ENCODE measurements at places on chromosomes 13 and 19. TPM values are rescaled to one million over a fixed set of nuclear protein-coding genes. Genes with fewer than 3 reads are reported as not detected.

- peak; percentile 75 for DNase-seq
Observed at GRCh38 chr13:114099191-114099590, 33.2 kb downstream of the RASA3 start.

DNA sequence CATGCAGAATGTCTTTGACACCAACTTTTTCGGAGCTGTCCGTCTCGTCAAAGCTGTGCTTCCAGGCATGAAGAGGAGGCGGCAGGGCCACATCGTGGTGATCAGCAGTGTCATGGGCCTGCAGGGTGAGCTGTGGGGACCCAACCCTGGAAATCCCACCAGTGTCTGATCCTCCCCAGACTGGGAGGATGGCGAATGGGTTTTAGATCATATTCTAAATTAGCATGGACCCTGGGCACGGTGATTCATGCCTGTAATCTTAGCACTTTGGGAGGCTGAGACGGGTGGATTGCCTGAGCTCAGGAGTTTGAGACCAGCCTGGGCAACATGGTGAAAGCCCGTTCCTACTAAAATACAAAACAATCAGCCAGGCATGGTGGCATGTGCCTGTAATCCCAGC lies 5.5 kb downstream of the RDH8 start:
- DNase-seq: no peak

GRCh38 chr13:32895296-32895695 lies 120.9 kb upstream of the KL start:
- DNase-seq: no peak

- peak; percentile 93 for DNase-seq
Observed at GRCh38 chr19:38852231-38853044, 2.7 kb upstream of the HNRNPL start.

The CD209 gene
- total RNA-seq: 1.6 TPM

DNA sequence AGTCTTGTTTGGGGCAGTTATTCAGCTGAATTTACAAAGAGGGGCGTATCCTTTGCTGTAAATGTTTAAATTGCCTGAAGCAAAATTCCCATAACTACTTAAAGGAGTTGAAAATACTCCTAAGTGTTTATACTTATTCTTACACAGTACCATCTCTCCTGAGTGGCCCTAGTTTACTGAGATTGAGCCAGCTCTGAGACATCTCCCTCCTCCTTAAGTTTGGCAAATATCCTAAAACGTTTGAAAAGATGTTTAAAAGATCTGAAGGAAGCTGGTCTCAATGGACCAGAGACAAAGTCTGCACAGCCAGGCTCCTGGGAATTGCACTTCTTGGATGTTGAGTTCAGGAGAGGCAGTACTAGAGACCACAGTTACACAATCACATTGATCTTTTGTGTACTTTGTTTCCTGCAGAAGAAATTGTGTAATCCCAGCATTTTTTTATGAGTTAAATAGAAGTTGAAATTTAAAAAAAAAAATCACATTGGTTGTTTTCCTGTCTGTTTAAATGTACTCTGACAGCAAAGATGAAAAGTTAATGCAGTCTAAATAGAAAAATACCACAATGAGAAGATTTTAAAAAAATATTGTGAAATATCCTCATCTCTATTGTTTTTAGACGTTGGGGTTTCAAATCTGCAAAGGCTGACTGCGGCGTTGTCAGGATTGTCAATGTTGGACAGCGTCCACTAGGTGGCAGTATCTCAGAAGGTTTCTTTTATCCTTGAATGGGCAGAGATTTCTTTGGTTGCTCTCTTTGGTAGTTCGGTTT lies 20.7 kb downstream of the TNFSF11 start:
- DNase-seq: no peak

- no peak for DNase-seq
Observed at GRCh38 chr13:38821770-38822551, 135.1 kb downstream of the FREM2 start.

DNA sequence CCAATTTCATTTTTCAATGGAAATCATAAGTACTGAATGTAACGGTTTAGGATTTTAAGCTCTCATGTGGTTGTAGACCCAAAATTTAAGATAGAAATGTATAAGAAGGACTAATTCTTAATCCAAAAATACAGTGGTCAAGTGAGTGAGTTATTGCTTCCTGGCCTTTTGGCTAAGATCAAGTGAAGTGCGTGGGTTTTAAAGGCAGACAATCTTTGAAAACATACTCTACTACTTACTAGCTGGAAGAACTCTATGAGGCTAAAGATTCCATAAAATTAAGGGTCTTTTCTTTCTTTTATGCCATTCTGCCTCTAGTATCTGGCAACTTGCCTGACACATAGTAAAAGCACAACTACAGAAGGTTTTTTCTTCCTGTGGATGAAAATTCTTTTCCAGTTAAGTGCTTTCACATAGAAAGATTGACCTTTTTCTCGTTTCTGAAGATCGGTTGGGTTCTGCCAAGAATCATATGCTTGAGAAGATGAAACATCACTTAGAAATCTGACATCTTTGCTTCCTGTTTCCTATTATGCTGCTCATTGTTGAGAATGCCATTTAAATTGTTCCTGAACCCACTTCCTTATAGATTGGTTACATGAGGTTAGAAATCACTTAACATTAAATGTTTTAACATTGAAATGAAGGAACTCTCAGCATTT lies 26.4 kb upstream of the SCEL start:
- no peak for DNase-seq

- no peak for DNase-seq
Observed at GRCh38 chr19:11064831-11065303, 24.4 kb upstream of the LDLR start.

The CEACAM1 gene
- total RNA-seq: 16.9 TPM

GRCh38 chr19:18014197-18014596 lies 6.2 kb downstream of the ARRDC2 start:
- no peak for DNase-seq

The KIR3DL3 gene
- total RNA-seq: not detected

DNA sequence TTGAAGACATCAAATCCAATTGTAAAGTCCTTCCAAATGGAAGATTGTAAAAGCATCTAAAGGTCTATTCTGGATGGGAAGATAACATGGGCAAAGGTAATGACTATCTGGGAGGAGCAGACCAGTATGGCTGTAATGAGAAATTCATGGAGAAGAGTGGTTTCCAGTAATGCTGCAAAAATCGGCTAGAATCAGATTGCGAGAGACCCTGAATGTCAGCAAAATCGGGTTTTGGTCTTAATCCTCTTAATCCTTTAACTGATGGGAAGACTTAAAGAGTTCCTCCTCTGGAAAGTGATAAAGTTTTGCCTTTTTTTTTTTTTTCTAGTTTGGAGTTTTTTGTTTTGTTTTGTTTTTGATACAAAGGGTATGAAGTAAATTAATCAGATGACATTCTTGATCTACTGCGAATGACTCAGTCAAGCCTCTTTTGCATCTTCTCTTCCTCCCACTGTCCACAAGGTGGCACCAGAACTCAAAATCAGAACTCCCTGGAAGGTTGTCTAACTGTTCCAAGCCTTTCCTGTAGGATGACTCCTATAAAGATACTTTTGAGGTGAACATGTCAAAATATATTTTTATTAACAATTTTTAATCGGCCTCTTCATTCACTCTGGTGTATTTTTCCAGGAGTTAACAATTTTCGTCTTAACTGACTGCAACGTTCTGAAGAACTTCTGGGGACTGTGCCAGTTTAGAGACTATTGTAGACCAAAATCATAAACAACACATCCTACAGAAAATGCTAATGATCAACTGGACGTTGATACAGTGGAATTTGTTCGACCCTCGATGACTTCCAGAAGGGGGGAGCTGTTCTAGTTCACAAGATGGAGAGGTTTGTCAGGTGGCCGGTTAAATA lies 213.3 kb upstream of the MIR17HG start:
- no peak for DNase-seq

- no peak for DNase-seq
Observed at GRCh38 chr19:39247701-39248664, 673 bp downstream of the IFNL4 start.

DNA sequence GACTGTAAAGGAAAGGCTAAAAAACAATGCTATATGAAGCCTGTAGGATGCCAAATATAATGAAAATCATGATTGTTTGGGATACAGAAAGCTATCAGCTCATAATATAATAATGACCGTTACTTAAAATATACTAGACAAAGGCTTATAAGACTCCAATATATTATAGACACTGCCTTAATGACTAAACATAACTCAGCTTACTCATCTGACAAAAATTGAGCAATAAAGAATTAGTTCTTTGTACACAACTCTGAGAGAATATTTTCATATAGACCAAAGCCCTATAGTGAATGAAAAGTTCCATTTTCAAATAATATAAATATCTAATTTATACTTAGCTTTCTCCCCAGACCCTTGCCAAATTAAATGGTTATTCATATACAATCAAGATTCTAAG lies 283.3 kb downstream of the DIAPH3 start:
- DNase-seq: no peak

DNA sequence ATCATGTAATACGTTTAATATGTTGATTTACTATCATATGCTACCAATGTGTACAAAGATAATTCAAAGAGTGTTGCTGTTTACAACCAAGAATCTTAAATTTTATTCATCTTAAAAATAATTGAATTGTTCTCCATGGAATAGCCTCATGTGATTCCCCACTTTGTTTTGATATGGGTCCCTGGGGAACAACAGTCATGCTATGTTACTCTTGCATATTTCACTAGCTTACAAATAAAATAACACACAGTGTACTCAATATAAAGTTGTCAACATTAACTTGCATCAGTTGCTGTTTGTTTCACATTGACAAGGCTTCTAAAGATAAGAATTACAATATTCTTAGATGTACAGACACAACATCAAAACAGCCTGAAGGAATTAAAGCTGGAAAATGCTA lies 2.3 kb downstream of the ENOX1 start:
- no peak for DNase-seq

The GGN gene
- total RNA-seq: not detected

- DNase-seq: no peak
Observed at GRCh38 chr13:59906413-59907049, 257.2 kb downstream of the DIAPH3 start.

The APOC4 gene
- not detected for total RNA-seq

The CD79A gene
- 222 TPM for total RNA-seq

The SIGLEC10 gene
- total RNA-seq: 102 TPM

DNA sequence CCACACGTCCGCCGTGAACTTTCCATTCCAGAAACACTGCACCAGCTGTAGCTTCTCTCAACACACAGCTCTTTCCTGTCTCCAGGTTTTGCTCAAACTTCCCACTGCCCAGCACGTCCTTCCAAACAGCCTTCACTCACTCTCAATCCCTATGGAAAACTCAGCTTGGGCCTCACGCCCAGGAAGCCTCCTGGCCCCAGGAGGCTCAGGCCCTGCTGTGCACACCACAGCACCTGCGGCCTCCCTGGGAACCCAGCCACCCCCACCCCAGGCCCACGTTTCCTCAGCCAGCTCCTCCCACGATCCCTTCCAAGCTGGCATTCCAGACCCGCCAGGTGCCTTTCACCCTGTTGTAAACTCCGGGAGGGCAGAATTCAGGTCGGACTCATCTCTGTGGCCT lies 35.2 kb downstream of the C13orf46 start:
- no peak for DNase-seq

The NBEA gene
- total RNA-seq: 16.2 TPM

DNA sequence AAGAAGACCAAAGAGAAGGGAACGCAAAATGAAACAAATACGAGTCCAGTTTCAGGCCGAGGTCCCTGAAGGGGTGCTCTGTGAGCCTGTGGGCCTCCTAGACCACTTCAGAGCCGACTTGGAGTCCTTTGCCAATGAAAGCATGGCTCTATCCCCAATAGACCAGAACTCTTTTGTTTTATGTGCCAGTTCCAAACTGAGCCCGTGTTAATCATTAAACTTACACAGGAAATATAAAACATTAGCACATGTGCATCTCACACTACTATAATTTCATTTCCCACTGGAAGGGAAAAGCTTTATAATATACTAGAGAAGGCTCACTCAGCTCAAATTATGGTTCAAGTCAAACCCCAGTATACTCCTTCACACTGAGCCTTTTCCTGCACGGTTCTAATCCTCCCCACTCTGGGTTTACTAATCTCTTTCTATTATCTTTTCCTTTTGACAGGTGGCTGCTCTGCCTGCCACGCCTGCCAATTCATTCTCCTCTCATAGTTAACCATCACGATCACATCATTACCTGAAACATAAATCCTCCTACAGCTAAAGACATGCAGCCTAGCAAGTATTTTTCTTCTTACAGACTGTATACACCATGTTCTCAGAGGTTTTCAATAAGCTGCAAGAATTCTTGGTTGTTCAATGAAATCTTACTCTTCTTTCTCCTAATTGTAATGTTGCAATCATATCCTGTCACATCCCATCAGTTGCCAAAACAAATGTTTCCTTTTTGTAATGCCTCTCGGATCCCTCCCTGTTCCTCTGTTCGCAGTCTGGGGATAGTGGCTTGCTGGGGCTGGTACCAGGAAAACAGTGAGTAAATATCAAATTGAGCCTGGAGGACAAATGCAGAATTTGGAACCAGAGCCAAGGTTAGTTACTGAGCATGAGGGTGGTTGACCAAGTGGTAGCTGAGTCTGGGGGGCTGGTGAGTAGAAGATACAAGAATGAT lies 18.8 kb upstream of the WASF3 start:
- DNase-seq: no peak

- DNase-seq: peak; percentile 88
Observed at GRCh38 chr19:2494447-2495129, 18.7 kb downstream of the GADD45B start.

The RDH8 gene
- not detected for total RNA-seq

GRCh38 chr13:32894589-32895001 lies 121.6 kb upstream of the KL start:
- no peak for DNase-seq

- DNase-seq: peak; percentile 80
Observed at GRCh38 chr13:27481766-27482165, 31.4 kb upstream of the MTIF3 start.

GRCh38 chr13:24458736-24459135 lies 53.8 kb downstream of the PARP4 start:
- no peak for DNase-seq

The VSTM1 gene
- 5.8 TPM for total RNA-seq

GRCh38 chr19:30328096-30328495 lies 44.1 kb upstream of the ZNF536 start:
- DNase-seq: no peak

The PLIN5 gene
- 15.1 TPM for total RNA-seq

The SLAIN1 gene
- total RNA-seq: 17.8 TPM

The BEST2 gene
- not detected for total RNA-seq

GRCh38 chr13:99165753-99166587 lies 34.7 kb upstream of the UBAC2 start:
- no peak for DNase-seq

GRCh38 chr13:39023316-39023715 lies 14.6 kb downstream of the PROSER1 start:
- DNase-seq: no peak

- DNase-seq: no peak
Observed at GRCh38 chr13:76672420-76672819, 213.8 kb downstream of the KCTD12 start.

DNA sequence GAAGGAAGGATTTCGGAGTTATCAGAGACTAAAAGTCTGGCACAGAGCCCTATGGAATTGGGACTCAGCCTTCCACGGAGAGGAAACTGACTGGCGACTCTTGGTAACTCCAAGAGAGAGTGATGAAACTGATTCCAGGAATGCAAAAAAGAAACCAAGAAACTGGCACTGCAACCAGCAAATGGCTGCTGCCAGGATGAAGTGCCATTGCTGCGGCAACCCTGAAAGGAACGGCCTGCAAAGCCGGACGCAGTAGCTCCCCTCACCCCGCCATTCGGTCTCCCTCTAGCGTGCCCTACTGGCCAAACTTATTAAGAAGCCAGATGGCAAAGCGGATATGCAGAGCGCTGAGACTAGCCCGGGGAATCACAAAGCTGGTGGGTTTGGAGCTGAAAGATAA lies 236.0 kb downstream of the PCDH9 start:
- DNase-seq: peak; percentile 75

- DNase-seq: no peak
Observed at GRCh38 chr13:106372199-106373155, 163.0 kb downstream of the EFNB2 start.

The CD177 gene
- 253 TPM for total RNA-seq

- DNase-seq: no peak
Observed at GRCh38 chr13:20142023-20142926, 18.6 kb downstream of the GJA3 start.

Measured in spleen (tissue), 13 donors.